AG09319 (cell line): ENCODE measurements at places on chromosomes 12 and 14.

DNA sequence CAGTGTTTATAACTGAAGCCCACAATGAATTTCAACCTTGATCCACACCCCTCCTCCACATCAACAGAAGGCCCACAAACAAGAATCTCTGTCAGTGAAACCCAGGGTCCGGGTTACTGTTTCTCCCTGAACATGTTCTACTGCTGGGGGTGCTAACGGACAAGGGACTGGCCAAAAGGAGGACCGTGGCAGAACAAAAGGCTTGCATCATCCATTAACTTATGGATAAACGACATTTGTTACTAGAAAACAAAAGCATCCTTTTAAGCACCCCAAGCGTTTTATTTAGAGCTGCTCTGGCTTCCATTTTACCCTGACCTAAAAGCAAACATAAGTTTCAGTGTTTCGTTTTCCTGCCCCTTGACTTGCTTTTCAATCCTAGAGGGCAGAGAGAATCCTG is 32.2 kb downstream of the BRAP start:
- DNase-seq = no peak

DNA sequence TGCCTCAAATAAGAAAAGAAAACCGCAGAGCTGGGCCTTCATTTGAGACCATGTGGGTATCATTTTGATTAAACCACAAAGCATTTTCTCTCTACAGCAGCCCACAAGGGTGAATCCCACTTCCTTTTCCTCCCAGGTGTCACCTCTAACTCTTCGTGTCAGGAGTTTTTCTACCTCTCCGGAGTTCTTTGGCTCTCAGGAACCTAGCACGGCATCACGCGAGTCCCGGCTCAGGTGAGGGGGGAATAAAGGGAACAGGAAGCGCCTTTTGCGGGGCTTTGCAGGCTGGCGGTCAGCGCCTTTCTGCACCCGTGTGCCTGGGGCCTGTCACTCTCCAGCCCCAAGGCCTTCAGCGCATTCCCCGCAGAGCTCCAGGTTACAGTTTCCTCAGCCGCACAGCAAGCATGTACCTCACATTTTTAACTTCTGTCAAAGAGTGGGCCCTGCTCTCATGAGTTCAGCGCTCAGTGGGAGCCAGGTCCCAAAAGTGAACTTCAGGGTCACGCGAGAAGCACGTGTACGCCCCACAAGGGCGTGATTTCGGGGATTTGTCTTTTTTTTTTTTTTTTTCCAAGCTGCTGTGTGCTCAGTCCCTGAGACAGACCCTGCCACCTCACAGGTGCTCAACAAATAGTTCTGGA is 740 bp upstream of the PRPF40B start:
- no peak for DNase-seq

- DNase-seq = no peak
These were observed 191.0 kb downstream of the ERC1 start for GRCh38 chr12:1182069-1182468.

DNA sequence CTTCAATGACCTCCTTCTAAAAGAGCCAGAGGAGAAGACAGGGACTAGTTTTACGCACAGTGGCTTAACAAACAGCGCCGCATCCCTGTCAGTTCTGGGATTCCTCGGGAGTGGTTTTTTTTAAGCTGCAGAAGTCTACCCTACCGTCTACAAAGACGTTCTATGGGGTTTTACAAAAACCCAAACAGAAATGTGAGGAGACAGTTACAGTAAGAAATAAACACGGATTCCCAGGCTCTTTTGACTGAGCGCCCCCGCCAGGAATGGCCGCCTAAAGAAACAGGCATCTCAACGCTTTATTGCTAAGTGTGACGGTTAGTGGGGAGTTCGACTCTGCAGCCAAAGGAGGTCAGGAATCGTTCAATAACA is 484 bp downstream of the ALKBH1 start:
- DNase-seq = no peak

DNA sequence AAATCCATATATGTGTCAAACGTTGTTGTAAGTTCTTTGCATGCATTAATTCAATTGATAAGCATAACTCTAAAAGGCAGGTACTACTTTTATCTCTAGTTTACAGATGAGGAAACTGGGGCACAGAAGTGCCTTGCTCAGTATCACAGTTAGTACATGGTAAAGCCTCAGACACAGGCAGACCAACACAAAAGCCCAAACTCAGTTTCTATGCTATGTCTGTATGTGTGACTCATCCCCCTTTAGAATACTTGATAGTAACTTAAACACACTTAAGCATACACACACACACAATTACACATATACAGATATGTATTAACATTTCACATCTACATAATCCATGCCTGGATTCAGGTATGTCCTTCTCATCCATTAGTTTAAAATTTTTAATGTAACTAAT is 88.0 kb downstream of the EPS8 start:
- DNase-seq = no peak

DNA sequence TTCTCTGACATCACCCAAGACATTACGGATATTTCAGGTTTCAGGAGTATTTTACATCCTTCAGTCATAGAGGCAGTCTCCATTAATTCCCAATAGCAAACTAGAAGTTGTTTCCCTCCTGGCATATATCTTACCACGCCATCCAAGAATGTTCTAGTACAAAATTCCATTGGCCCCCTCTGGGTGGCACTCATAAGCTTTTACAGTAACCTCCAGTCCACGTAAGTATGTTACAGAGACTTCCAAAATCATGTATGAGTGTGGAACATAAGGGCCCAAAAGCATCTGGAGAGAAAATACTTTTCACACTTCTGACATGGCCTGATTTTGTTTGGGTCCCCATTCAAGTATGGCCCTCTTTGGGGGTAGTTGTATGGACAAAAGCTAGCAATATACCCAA is 58.1 kb upstream of the DHRS4 start:
- no peak for DNase-seq

DNA sequence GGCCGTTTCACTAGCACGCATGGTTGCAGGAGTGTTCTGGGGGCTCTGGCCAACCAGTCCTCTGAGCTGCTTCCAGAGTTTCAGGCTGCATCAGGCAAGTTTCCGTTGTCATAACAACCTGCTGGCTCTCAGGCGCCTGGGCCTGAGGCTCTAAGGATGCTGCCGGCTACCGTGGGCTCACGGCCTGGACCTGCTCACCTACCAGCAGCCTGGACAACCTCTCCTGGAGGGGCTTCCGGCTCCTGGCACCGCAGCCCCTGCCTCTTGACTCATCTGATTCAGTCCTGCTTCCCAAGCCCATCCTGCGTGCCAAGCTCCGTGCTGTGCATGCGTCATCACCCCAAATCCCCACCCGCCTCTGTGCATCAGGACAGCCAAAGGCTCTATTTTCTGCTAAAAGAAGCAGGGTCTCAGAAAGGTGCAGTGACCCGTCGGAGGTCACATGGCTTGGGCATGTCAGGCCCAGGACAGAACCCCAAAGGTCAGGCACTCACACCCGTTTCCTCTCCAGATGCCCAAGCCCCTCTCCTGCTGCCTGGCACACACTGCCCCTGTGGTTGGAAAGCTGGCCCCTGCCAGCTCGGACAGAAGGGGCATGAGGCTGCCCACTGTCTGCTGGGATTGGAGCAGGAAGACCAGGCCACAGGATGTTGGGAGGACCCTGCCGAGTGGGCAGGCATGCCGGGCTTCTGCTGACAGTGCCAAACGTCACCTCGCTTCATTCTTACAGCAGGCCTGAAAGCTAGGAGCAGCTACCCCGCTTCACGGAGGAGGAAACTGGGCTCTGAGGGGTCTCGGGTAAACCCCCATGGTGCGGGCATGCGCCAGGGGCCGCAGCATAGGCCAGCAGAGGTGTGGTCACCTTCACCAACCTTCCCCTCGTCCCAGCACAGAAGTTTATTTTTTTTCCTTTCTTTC is 5.7 kb downstream of the BEGAIN start:
- no peak for DNase-seq

DNA sequence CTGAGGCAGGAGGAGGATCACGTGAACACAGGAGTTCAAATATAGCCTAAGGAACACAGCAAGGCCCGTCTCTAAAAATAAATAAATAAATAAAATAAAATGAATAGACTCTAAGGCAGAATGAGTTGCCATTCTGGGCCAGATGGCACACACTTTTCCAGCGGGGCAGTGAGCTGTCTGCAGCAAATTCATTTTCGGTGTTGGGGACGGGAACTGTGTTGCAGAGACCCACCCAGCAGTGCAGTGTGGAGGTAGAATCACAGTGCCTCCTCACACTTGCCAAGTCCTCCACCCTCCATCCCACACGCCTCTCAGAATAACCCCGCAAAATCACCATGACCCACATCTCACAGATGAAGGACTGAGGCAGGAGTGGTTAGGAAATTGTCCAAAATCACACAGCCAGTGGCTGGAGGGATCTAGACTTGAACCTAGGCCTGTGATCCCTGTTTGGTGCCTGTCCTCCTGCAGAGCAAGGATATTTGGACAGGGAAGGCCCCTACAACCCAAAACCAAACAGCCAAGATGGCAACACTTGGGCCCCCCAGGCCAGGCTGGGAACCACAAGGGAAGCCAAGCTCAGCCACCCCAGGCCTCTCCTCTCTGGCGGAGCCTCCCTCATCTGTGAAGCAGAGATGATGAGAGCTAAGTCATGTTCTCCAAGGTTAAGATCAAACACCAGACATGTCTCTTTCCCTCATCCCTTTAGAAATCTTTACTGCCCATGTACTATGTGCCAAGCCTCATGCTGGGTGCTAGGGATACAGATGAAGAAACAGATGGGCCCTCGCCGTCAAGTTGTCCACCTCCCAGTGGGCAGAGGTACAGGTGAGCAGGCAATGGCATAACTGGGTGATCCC is 152.7 kb downstream of the DPF3 start:
- no peak for DNase-seq

DNA sequence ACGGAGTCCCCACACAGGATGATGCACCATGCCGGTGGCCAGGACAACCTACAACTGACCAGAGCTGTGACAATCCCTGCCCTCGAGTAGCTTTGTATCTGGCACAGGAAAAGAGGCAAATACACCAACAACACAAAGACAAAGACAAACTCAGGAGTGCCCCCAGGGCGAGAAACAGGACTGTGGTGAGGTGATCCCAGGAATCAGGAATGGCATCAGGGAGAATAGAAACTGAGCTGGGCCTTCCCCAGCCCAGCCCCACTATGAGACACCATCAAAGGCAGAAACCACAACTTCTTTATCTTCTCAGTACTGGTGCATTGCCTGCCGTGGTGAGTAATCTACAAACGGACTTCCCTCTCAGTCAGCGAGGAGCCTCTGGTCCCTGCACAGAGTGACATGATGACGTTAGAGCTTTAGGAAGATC is 157.7 kb downstream of the TTC7B start:
- DNase-seq = no peak

GRCh38 chr12:103268831-103269514 is 226.8 kb downstream of the C12orf42 start:
- no peak for DNase-seq

DNA sequence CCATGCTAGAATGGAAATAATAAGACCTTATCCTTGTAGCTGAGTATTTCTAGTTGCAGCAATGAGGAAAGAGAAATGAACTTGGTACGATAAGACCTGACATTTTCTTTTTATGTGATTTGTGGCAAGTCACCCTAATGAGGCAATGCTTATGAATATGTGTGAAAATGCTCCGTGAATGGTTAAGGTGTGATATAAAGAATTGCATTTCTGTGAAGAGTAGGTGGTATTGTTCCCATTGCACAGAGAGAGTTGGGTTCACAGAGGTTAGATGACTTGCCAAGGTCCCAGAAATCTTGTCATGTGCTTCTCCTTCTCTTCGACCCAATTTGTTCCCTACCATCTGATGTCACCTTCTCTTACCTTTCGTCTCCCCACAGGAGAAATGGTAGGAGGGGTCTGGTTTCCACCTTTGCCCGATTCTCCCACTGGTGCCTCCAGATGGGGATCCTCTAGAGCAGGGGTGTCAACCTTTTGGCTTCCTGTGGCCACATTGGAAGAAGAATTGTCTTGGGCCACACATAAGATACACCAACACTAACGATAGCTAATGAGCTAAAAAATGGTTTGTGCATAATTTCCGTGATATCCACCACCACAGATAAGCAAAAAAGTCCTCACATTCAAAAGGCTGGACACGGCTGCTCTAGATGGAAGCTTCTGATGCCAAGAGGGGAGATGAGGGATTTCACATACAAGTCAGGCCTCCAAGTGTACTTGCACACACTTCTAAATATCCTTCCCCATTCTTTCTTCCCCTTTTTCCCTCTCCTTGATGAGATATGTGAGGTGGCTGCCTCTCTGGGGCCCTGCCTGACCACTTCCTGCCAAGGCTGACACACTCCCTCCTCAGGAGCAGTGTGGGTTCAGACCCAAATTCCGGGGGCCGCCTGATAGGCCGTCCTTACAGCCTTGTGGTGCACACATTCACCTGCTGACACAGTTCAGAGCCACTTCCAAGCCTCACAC is 96.1 kb downstream of the PLXNC1 start:
- DNase-seq = no peak

GRCh38 chr14:87286191-87286590 is 706.8 kb downstream of the GALC start:
- DNase-seq = no peak

DNA sequence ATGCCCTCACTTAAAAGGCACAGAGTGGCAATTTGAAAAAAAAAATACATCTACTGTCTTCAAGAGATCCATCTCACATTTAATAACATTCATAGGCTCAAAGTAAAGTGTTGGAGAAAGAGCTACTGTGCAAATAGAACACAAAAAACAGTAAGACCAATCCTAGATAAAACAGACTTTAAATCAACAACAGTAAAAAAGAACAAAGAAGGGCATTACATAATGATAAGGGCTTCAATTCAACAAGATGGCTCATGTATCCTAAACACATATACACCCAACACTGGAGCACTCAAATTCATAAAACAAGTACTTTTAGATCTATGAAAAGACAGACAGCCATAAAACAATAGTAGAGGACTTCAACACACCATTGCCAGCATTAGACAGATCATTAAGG is 93.6 kb upstream of the PCED1B start:
- no peak for DNase-seq

DNA sequence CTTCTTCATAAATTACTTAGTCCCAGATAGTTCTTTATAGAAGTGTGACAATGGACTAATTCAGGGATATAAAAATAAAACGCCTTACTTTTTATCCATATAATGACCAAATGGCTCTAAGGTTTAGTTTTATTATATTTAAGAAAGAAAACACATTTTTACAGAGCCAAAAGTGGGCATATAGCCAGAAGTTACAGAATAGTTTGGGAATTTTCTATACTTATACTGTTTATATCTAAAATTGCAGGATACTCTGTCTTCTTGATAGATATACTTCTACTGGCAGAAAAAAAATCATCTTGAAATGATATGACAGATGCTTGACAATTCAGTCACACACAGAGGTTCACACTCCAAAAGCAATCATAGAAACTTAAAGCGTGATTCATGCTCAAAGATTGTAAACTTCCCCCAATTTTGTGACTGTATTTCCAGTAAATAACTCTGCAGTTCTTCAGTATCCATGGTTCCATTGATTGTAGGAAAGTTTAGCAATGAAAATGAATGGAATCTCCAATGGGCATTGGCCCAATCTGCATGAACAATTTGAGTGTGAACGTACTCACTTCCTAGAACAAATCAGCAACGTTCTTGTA is 307.8 kb downstream of the NOVA1 start:
- DNase-seq = peak; percentile 23

GRCh38 chr14:99242816-99243721 is 28.9 kb downstream of the BCL11B start:
- no peak for DNase-seq

- DNase-seq = no peak
These were observed 542.7 kb upstream of the LMO3 start for GRCh38 chr12:17148706-17149105.
